Fibroblast of skin of scalp (primary cell): ENCODE measurements at places on chromosomes 11 and 22.

DNA sequence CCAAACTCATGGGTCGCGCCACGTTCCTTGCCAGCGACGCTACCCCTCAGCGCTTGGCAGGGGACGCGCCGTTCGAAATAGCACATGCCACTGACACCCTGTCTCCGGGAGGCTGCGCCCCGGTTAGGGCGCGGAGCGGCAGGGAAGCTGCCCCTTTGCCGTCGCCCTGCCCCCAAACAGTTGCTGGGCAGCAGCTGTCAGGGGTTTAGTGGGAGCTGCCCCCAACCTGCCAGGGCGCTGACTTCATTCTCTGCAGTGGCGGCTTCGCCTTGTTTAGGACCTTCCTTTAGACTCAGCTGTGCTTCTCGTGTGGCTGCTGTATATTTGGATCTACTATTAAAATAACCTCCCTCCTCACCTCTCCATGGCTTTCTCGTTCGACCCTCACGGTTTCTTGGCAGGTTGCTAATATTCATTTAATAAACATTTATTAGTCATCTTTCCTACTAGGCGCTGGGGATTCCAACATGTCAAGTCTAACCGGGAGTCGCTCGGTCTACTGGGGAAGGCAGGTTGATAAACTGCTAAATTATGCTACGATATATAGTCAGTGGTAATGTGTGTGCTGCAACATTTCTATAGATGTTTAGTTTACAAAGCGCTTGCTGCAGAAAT lies 782 bp downstream of the TMEM109 start:
- DNase-seq, result no peak

GRCh38 chr11:70141486-70142220 lies 61.4 kb upstream of the FADD start:
- DNase-seq, result no peak

DNA sequence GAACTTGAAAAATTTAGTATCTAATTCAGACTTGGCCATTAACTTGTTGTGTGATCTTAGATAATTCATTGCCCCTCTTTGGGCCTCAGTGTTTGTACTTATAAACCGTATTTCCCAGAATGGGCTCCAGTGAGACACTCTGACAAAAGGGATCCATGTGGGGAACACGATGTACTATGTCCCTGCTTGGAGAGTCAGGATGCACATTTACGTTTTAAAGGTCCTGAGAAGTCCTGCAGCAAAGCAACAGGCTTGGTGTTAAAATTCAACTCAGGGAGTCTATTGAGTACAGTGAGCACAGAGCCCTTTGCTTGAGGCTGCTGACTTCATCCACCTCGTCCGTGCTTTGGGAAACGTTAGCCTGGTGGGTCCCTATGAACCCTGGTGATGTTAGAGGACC lies 9.0 kb downstream of the WNT11 start:
- DNase-seq, result no peak

GRCh38 chr11:44784851-44785250 lies 58.1 kb downstream of the TSPAN18 start:
- no peak for DNase-seq

DNA sequence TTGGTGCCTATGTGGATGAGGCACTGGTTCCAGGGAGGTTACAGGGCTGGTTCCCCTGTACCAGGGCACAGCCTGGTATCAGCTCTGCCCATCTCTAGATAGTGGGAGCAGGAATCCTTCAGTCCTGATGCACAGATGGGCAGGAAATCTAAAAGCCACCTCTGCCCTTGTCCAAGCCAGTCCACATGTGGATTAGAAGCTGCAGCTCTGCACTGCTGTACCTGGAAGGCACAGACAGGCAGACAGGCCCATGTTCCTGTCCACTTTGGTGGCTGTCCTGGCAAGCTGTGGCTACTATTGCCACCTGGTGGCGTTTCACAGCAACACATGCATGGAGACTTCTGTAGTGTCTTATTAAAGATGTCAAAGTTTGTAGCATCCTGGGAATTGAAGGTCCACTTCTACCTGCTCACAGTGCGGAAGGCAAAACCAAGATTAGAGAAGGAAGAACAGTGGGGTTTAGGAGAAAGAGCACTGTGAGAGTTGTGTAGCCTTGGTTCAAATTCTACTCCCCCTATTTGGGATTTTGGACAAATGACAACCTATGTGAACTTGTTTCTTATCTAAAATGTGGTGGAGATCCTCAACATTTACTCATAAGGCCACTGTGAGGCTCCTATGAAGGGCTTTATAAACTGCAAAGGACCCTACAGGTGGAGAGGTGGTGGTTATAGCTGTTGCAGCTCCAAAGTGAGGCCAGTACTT lies 30.1 kb downstream of the NAV2 start:
- peak; percentile 78 for DNase-seq

DNA sequence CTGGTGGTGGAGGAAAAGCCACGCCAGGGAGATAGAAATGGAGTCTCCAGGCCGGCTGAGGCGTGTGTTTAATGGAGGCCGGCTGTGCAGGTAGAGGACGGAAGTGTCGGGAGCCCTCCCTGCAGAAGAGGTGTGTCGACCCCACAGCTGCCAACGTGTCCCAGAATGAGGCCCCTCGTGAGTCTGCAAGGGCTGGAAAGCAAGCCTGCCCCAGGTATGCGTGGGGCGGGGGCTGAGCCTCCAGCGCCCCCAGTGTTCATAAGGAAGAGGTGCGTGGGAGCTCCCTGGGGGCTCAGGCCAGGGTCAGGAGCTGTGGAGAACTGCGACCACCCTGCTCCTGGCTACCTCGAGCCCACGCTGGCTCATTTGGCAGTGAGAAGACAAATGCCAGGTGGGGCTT lies 38.0 kb upstream of the JAM3 start:
- DNase-seq, result no peak

- DNase-seq, result no peak
Measured at GRCh38 chr22:46795845-46796565, 33.6 kb downstream of the TBC1D22A start.

DNA sequence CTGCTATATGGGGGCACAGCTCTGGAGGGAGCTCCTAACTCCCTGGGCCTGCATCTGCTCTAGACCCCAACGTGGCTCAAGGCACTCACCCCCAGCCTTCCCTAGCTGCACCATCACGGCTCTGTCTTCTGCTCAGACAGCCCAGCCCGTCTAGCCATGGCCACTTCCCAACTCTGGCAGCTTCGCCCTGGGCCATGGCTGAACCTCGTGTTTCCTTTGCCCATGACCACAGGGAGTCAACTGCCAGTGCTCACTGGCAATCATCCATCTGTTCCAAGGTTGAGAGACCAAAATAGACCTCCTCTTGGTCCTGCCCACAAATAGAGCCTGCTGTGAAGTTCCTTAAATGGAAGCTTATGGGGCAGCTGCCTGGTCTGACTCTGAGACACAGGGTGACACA lies 5.4 kb downstream of the LMO1 start:
- peak; percentile 41 for DNase-seq

DNA sequence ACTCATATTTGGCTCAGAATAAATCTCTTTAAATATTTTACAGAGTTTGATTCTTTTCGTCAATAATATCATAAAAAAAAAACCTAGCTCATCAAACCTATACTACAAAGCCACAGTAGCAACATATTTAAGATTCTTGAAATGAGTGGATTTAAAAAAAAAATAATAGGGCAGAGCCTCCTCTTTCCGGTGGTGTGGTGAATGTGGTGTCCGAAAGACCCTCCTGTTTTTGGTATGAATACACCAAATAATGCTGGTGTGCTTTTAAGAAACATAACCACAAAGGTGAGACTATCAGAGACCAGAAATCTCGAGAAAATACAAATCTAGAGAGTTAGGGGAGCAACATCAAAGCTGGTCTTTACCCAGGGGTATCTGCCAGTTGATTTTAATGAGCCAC lies 342.6 kb downstream of the TBC1D22A start:
- no peak for DNase-seq

DNA sequence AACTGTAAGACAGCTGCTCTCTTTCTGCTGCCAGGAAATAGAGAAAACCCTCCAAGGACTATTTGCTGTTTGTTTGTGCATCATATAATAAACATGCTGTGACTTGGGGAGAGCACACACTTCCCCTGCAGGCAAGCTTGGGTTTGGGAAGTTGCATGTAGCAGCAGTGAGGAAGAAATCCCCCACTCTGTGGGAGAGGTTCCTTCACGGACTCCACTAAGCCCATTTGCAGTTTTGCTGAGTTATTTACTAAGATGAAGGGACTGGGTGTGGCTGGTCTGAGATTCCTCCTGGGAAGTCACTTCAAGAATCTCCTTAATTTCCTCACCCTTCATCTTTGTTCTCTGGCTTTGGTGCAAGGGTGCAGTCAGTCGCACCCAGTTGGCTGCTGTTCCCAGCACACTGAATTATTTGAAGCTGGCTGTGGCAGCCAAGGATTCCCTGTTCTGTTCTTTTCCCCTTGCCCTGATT lies 104.9 kb downstream of the ARFGAP2 start:
- DNase-seq, result no peak
